ENCODE measurements at places on chromosomes 3 and 15.

GRCh38 chr3:176824811-176825210, 372.5 kb downstream of the TBL1XR1 start:
- no peak for DNase-seq

- no peak for DNase-seq
Measured at GRCh38 chr3:8164145-8164544, 337.5 kb upstream of the LMCD1 start.

DNA sequence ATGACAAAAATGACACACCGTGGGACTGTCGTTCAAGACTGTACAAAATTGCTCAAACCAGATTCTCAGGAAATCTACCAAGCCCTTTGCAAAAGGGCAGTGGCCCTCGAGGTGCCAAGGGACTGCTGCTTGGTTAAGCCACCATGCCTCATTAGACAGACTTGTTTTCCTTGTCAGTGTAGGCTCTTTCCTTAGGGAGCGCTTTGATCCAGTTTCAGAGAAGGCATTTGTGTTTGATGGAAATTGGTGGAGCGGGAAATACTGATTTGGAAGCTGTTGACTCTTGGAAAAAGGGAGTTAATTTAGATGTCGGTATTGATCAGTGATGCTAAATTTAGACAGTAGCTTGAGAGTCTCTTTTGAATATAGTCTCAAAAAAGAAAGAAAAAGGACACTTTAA, 304.3 kb upstream of the UMPS start:
- DNase-seq = no peak

GRCh38 chr15:30885814-30886213, 17.9 kb upstream of the FAN1 start:
- DNase-seq = no peak

All from activated T-helper 9 cell treated with anti-CD3 and anti-CD28 coated beads, Interleukin-2, amount 50 U/mL, for 16 hours (primary cell).